Right renal pelvis (tissue), 4 donors: ENCODE measurements at places on chromosomes 4 and X. TPM values are rescaled to one million over a fixed set of nuclear protein-coding genes. Genes with fewer than 3 reads are reported as not detected.

DNA sequence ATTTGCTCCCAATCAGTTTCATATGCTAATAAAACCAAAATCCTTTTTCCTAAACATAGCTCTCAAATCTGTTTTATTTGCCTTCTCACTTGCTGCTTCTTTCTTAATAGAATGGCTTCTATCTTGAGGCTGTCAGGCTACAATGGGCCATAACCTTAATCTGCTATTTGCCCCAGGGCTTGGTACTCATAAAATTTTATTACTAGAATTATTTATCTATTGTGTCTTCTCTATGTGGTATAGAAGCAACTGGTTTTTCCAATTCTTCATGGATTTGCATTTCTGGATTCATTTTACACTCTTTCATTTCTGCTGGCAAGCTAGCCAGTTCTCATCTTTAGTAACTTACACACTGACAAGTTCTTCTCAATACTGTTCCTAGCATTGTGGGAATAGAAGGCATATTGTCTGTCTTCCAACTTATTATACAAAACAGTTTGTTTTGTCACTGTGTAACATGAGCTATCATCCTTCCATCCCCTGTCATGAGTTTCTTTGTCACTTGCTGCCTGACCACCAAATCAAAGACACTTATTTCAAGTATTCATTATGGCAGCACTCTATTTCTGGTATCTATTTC is 96.6 kb upstream of the KCNIP4 start:
- DNase-seq: no peak

DNA sequence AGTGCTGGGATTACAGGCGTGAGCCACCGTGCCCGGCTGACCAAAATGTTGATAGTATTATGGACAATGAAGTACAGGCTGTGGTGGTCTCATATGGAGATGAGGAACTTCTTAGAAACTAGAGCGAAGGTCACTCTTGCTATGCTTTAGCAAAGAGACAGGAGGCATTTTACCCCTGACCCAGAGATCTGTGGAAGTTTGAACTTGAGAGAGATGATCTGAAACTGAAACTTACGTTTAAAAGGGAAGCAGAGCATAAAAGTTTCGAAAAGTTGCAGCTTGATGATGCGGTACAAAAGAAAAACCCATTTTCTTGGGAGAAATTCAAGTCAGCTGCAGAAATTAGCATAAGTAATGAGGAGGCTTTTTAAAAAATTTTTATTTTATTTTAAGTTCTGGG is 8.5 kb upstream of the CTAG2 start:
- no peak for DNase-seq

GRCh38 chr4:42927946-42928345 is 35.4 kb downstream of the GRXCR1 start:
- DNase-seq: no peak

TDO2 gene
- polyA plus RNA-seq: 0.91 TPM

- DNase-seq: no peak
Measured at GRCh38 chr4:122476745-122477144, 20.2 kb upstream of the IL2 start.

GRCh38 chrX:101430457-101431078 is 22.5 kb downstream of the HNRNPH2 start:
- no peak for DNase-seq

TMEM131L gene
- polyA plus RNA-seq: 27.0 TPM

DCHS2 gene
- 4.8 TPM for polyA plus RNA-seq

DNA sequence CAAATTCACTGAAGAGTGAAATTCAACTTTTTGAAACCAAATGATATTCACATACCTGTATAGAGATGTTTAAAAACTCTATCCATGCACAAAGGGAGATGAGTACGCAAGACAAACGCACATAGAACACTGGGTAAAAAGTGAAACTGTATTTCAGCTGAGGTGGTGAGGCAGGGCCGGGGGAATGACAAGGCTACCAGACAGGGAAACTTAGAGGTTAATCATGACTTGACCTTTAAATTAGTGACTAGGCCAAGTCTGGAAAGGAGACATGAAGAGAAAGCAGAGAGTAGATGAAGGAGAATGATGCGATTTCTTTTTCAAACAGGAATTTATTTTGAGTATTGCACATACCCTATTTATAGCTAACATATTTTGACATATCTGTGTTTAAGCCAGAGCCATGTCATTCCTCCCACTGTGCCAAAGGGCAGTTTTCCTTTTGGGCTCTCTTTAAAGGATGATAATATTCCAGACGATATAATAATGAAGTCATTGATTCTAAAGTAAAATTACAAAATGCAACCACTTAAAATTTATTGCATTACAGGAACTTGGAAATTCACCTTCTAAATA is 49.4 kb downstream of the ARHGEF6 start:
- DNase-seq: no peak

DNA sequence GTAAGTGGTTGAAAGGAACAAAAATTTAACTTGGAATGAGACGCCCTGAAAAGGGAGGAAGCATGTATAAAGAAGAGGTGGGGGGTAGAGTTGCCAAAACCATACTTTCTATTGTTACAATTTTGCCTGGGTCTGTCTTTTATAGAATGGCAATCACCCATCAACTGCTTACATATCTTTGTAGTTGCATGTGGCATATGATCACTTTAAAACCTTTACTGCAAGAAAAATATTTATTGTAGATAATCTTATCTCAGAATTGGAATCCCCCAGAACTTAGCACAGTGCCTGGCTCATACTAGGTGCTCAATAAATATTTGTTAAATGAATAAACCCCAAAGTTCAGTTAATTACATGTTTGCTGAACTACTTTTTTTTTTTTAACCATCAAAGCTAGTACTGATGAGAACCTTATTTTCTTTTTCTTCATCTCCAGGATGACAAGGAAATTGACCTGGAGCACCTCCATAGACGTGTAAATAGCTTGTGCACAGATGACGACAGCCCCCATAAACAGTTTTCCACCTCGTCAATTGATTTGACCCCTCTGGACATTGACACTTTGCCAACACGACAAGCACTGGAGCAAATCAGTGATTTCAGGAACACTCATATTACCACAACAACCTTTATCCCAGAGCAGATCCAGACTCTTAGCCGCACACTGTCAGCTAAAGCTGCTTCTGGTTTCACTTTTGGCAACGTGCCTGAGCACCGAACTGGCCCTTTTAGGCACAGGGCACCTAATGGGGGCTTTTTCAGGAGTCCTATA is 56.7 kb upstream of the ATOH1 start:
- no peak for DNase-seq

STPG2 gene
- polyA plus RNA-seq: 0.43 TPM

DNA sequence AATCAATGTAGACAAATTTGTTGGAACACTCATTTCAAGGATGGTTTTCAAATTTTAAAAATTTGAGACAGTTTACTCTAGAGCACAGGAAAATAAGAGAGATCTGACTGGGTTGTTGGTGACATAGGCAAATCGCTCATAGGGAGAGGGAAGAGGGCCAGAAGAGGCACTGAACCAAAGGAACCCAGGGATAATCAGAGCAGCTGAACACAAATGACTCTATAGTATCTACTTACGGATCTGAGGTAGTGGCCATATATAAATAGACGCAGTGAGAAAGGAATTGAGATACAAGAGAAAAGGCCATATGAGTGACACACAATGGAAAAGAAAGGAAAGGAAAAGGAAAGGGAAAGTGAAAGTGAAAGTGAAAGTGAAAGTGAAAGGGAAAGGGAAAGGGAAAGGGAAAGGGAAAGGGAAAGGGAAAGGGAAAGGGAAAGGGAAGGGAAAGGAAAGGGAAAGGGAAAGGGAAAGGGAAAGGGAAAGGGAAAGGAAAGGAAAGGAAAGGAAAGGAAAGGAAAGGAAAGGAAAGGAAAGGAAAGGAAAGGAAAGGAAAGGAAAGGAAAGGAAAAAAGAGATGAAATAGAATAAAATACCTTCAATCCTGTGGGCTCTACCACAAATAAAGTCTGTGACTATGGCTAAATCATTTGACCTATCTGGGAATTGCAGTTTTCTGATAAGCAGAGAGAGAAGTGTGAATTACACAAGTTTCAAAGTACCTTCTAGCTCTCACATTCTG is 759.2 kb downstream of the DMD start:
- DNase-seq: no peak
